ENCODE measurements at places on chromosomes 5 and 9. TPM values are rescaled to one million over a fixed set of nuclear protein-coding genes. Genes with fewer than 3 reads are reported as not detected.
A peak's percentile ranks its signal among the peaks of the same experiment; 100 is the strongest.

- H3K27me3 ChIP-seq = peaks cover 5% of the 10 kb centered on the region
- no peaks in the 10 kb centered on the region for H3K36me3 ChIP-seq
- H3K4me1 ChIP-seq = no peaks in the 10 kb centered on the region
- H3K4me3 ChIP-seq = no peak overlapping the region
- H3K27ac ChIP-seq = no peak overlapping the region
Measured at GRCh38 chr9:121538221-121538620, 38.6 kb upstream of the GGTA1 start.

GRCh38 chr5:158080112-158080511 lies 221.2 kb upstream of the CLINT1 start:
- H3K4me1 ChIP-seq = peaks cover 17% of the 10 kb centered on the region
- no peaks in the 10 kb centered on the region for H3K27me3 ChIP-seq
- H3K36me3 ChIP-seq = no peaks in the 10 kb centered on the region
- no peak overlapping the region for H3K27ac ChIP-seq
- H3K4me3 ChIP-seq = no peak overlapping the region
- no peak for DNase-seq

DNA sequence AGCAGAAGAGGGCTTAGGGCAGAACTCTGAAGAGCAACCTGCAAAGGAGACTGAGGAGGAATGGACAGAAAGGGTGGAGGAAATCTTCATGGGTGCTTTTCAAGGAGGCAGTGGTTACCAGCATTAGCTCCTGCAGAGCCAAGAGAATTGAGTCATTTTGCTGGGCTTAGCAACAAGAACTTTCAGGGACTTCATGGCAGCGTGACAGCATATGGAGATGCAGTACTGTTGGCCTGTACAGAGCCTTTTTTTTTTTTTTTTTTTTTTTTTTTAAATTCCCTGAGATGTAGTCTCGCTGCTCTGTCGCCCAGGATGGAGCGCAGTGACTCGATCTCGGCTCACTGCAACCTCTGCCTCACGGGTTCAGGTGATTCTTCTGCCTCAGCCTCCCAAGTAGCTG lies 296.0 kb upstream of the DMRT1 start:
- no peak for DNase-seq
- H3K36me3 ChIP-seq = peaks cover 62% of the 10 kb centered on the region
- peaks cover 36% of the 10 kb centered on the region for H3K4me1 ChIP-seq
- H3K27me3 ChIP-seq = no peaks in the 10 kb centered on the region

GRCh38 chr9:129432297-129433154 lies 188.4 kb downstream of the C9orf50 start:
- no peaks in the 10 kb centered on the region for H3K4me1 ChIP-seq
- DNase-seq = no peak

DNA sequence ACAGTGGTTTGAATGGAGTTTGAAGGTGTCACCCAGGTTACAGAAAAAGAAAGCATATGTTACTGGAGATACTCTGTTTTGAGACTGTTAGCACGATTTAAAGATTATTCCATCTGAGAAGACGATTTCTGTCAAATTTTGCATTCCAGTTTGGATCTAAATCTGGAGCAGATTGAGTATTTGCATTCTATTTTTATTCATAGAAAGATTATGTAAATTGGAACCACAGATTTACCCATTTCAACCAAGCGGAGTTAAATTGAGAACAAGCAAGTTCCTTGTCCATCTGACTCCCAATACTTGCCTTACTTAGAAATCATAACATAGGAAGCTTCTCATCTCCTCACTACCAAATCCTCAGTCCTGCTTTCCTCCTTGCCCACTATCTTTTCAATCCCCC lies 255.7 kb downstream of the CHSY3 start:
- no peaks in the 10 kb centered on the region for H3K27me3 ChIP-seq
- peaks cover 3% of the 10 kb centered on the region for H3K4me1 ChIP-seq
- no peaks in the 10 kb centered on the region for H3K36me3 ChIP-seq
- H3K27ac ChIP-seq = no peak overlapping the region
- no peak overlapping the region for H3K4me3 ChIP-seq
- DNase-seq = no peak

DNA sequence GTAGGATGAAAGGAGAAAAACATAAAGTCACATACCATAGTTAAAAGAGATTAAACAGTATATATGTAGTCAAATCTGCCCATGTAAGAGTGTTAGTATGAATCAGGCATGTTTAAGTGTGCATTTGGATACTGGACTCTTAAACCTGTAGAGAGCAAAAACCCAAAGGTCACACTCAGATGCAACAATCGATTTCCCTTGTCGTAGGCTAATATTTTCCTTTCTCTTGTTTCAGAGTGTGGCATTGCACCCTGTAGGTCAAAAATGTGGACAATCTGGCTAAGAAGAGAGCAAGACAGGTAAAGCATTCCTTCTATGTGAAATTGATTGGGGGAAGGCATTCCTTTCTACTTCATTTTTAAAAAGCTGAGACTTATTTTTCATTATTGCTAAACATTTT lies 8.9 kb downstream of the JAKMIP2 start:
- H3K4me1 ChIP-seq = no peaks in the 10 kb centered on the region
- no peak overlapping the region for H3K4me3 ChIP-seq
- DNase-seq = no peak
- no peaks in the 10 kb centered on the region for H3K36me3 ChIP-seq
- H3K27ac ChIP-seq = no peak overlapping the region

DNA sequence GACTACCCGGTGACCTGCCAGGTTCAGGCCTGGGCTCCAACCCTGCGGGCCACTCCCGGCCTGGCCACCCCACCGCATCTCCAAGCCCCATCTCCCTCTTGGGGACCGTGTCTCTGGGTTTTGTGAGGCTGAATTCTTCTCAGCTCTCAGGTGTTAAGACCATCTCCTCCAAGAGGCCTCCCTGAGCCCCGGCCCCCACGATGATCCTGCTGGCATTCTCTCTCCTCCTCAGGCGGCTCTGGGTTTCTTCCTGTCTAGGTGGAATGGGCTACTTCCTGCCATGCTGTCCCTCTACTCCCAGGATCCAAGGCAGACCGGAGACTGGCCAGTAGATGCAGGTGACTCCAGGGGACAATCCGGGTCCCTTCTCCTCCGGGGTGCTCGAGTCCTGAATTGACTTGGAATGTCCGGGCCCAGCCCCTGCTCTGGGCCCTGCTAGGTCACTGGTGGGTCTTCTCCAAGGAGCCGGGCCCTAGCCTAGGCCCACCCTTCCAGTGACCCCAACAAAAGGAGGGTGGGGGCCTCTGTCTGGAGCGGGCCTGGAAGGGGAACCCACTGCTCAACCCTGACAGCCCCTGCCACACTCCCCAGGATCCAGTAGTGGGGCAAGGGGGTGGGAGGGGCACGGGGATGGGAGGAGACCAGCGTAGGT lies 219.8 kb downstream of the C9orf50 start:
- no peaks in the 10 kb centered on the region for H3K27me3 ChIP-seq
- H3K27ac ChIP-seq = no peak overlapping the region
- no peak for DNase-seq
- H3K4me3 ChIP-seq = no peak overlapping the region
- H3K36me3 ChIP-seq = no peaks in the 10 kb centered on the region

DNA sequence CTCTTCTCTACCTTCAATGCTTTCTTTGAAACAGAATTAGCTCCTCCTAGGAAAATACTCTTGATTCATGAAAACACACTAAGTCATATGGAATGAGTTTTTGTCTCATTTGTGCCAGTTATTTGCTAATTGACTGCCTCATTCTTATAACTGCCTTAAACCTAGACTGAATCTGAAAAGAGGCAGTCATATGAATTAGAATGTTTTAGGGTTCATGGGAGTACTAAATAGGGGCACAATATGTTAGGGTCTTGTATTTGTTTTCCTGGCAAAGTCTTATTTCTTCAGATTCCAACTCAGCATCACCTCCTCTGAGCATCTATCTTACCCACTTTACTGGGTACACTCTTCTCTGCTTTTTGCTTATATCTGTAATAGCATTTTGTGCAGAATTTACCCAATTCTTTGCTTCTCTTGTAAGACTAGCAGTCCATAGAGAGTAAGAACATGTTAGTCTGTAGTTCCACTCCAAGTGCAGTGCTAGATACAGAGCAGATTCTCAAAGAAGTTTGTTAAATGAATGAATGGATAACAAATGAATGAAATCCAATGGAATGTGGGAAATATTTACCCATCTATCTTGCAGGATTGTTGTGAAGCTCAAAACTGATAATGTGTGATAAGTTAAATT lies 43.9 kb upstream of the ALDH1A1 start:
- H3K4me1 ChIP-seq = no peaks in the 10 kb centered on the region
- no peaks in the 10 kb centered on the region for H3K36me3 ChIP-seq
- H3K27me3 ChIP-seq = peaks cover 29% of the 10 kb centered on the region
- H3K4me3 ChIP-seq = no peak overlapping the region
- no peak for DNase-seq

DNA sequence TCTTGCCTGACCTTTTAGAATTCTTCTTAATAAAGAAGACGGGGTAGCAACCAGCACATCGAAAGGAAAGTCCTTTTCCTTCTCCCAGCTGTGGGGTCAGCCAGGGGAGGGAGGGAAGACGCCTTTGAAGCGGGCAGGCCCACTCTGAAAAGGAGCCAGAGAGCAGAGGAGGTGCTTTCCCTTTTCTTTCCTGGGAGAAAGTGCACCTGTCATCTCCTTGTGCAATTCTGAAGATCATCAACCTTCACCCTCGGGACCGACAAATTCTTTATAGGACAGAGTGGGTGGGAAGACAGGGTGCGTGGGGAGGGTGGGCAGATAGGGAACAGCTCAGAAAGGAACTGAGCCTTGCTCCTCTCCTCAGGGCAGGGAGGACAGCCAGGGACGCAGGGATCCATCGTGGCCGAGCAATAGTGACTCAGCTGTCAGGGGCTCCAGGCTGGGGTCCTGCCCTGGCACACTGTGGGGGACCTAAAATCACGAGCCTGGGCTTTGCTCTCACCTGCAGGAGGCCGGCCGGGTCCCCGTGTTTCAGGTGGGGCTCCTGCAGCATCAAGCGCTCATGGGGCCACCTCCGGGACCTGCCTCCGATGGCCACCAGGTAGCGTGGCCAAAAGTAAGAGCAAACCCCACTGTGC lies 141.0 kb downstream of the OLFM1 start:
- H3K4me1 ChIP-seq = no peaks in the 10 kb centered on the region
- H3K36me3 ChIP-seq = no peaks in the 10 kb centered on the region
- no peak for DNase-seq
- H3K4me3 ChIP-seq = no peak overlapping the region

DNA sequence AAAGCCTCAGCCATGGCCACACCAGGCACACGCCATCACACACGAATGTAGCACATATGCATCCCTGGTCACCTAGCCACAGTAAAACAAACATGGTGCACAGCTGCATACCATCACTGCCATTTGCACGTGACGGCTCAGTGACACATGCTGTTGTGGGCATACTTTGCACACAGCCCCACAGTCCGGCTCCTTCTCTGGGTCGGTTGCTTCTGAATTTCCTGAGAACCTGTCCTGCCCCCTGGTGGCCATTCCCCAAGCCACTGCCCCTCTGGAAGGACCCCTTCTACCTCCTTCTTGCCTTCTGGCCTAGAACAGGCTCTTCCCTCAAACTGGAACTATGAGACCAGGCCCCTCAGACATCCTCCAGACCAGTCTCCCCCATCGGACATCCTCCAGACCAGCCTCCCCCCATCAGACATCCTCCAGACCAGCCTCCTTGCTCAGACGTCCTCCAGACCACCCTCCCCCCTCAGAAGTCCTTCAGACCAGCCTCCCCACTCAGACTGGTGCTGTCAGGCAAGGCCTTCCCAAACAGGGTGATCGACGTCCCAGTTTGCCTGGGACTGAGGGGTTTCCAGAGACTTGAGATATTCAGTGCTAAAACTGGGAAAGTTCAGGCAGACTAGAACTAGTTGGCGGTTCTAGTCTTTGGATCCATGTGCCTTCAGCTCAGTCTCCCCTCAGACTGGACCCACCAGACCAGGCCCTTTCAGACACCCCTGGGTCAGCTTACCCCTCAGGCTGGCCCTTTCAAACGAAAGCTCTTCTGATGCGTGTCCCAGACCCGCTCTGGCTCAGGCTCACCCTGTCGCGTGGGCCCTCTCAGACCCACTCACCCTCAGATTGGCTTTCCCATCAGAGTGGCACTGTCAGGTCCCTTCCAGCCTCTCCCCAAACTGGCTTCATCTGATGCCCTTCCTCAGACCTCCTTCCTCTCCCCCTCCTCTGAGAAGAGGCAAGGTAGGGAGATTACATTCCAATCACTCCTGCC lies 24.3 kb upstream of the ENHO start:
- H3K27me3 ChIP-seq = peaks cover 16% of the 10 kb centered on the region
- no peak overlapping the region for H3K4me3 ChIP-seq
- H3K27ac ChIP-seq = no peak overlapping the region
- peak; percentile 58 for DNase-seq
- H3K36me3 ChIP-seq = no peaks in the 10 kb centered on the region
- H3K4me1 ChIP-seq = no peaks in the 10 kb centered on the region

DNA sequence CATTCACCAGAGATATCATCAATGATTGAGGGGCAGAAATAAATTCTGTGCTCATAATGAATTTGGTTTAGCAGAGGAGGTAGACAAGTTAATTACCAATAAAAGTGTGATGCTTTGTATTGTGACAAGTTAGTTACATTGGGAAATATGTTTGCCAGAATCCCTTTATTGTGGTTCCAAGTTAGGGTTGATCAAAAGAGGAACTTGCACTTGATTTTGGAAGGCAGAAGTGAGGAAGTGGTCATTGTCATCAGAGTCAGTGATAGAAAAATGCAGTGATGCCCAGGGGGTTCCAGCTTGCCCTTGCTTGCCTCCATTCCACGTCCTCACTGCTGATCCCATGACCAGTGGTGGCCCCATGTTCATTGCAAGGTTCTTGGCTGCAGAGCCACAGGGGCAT lies 69.7 kb downstream of the SVEP1 start:
- DNase-seq = no peak
- H3K4me1 ChIP-seq = no peaks in the 10 kb centered on the region
- H3K27ac ChIP-seq = no peak overlapping the region

The FAM81B gene
- not detected for total RNA-seq

The NFIL3 gene
- 76.8 TPM for total RNA-seq
